ENCODE measurements at places on chromosomes 3 and 15. TPM values are rescaled to one million over a fixed set of nuclear protein-coding genes. Genes with fewer than 3 reads are reported as not detected.
A peak's percentile ranks its signal among the peaks of the same experiment; 100 is the strongest.

Gene CPLX3
- 0.67 TPM for total RNA-seq

Gene SCAANT1
- not detected for total RNA-seq

GRCh38 chr15:63891079-63891767 lies 57.5 kb upstream of the HERC1 start:
- peak; percentile 87 for DNase-seq

GRCh38 chr3:44996556-44996969 lies 20.5 kb downstream of the EXOSC7 start:
- DNase-seq: no peak

- DNase-seq: no peak
These were observed 6.6 kb upstream of the MNS1 start for GRCh38 chr15:56471440-56472069.

GRCh38 chr15:63505842-63506222 lies 1.4 kb downstream of the USP3 start:
- DNase-seq: no peak

- no peak for DNase-seq
These were observed 42.0 kb upstream of the ICE2 start for GRCh38 chr15:60520825-60521368.

- DNase-seq: no peak
These were observed 77.8 kb downstream of the WWTR1 start for GRCh38 chr3:149579838-149580542.

GRCh38 chr3:177197727-177198460 lies 612 bp upstream of the TBL1XR1 start:
- no peak for DNase-seq

DNA sequence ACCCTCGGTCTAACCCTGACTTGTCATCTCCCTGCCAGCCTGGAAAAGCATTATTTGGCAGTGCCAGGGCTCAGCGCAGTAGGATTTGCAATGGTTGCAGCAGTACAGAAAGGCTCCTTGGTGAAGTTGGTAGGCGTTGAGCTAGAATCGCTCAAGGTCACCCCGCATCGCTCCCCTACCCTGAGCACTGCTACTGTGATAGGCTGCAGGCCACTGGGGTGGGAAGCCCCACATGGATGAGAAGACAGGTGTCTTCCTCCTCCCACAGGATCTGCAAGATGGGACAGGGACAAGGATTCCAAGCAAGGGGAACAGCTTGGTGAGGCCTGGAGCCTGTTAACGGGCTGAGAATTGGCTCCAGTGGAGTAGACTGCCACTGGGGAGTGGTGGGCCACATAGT lies 10.7 kb downstream of the CLK3 start:
- no peak for DNase-seq

- no peak for DNase-seq
These were observed 460.3 kb upstream of the WNT5A start for GRCh38 chr3:55947406-55947805.

- DNase-seq: no peak
These were observed 79.5 kb upstream of the ZNF385D start for GRCh38 chr3:21830541-21830940.

- peak; percentile 62 for DNase-seq
These were observed 28.8 kb upstream of the CORO2B start for GRCh38 chr15:68550004-68550403.

DNA sequence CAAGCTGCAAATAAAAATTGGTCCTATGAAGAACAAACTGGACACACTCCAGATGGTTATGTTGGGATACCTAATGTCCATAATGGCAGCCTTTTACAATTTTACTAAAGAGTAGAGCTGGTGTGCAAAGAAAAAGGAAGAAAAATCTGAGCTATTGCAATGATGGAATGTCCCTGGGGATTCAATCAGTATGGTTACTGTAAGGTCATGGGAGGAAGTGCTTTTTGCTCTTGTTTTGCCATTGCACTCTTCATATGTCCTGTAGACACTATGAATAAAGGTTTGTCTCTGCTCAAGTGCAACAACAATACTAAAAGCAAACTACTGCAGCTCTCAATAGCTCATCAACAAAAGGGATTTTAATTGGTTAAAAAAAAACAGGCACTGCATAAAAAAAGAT lies 5.4 kb downstream of the PFN2 start:
- DNase-seq: no peak

GRCh38 chr3:193655831-193656433 lies 62.9 kb downstream of the OPA1 start:
- no peak for DNase-seq

DNA sequence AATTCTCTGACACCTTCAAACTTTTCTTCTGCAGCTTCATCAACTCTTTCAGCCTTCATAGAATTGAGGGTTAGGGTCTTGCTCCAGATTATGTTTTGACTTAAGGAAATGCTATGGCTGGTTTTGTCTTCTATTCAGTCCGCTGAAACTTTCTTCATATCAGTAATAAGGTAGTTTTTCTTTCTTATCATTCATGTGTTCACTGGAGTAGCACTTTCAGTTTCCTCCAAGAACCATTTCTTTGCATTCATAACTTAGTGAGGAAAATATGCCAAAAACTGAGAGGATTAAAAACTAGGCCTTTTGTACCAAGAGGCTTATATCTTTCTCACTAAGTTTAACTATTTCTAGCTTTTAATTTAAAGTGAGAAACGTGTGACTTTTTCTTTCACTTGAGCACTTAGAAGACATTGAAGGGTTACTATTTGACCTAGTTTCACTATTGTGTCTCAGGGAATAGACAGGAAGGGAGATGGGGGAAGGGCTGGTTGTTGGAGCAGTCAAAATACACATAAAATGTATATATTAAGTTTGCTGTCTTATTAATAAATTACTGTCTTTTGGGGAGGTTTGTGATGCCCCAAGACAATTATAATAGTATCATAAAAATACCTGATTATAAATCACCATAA lies 1110.1 kb downstream of the TBL1XR1 start:
- DNase-seq: no peak

DNA sequence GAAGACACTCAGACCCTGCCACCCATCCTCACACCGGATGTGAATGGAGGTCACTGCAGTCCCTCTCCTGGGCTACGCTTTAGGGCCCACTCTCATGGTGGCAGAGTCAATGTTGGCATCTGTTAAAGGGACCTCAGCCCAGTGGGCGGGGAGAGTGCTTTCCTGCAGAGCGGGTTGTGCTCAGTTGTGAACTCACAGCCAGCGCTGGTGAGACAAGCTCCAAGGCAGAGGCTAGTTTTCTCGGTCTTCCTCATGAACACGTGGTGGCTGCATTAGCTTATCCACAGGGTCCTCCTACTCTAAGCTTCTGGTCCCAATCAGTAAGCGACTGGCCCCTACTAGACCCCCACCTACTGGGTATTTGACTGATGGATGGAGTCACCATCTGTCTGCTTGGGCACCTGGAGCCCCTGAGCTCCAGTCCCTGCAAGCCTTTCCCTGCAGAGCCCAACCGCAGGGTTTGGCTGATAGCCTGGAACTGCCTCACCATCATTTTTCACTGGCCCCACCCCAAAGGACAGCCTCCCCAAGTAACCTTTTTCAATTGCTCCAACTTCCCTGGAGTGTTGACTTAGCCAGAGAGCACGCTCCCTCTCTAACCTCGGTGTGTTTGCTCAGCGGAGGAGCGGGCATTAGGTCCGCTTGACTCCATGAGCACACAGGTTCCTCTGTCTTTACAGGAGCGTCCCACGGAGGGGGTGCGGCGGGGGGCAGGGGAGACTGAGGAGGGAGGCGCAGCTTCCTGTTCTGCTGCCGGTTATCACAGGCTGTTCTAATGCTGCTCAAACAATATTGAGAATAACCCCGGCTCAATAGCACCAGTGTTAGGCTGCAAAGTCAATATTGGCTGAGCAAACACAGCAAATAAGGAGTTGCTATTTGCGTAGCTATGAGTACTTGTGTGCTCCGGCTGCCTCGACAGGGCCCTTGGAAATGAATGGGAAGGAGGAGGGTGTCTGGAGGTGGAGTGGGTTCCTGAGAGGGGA lies 141.7 kb downstream of the RPLP1 start:
- DNase-seq: no peak

GRCh38 chr3:149393345-149394160 lies 16.1 kb upstream of the TM4SF1 start:
- DNase-seq: peak; percentile 86

GRCh38 chr3:14532691-14533456 lies 7.3 kb downstream of the GRIP2 start:
- DNase-seq: no peak

GRCh38 chr15:48674876-48675275 lies 29.4 kb upstream of the FBN1 start:
- no peak for DNase-seq

Measured in cardiac septum (tissue), 1 donor.